ENCODE measurements at places on chromosomes 7 and 10.

GRCh38 chr7:134613623-134614347, 32.9 kb upstream of the BPGM start:
- DNase-seq: no peak

- DNase-seq: no peak
Measured at GRCh38 chr10:113480081-113480360, 72.8 kb upstream of the HABP2 start.

DNA sequence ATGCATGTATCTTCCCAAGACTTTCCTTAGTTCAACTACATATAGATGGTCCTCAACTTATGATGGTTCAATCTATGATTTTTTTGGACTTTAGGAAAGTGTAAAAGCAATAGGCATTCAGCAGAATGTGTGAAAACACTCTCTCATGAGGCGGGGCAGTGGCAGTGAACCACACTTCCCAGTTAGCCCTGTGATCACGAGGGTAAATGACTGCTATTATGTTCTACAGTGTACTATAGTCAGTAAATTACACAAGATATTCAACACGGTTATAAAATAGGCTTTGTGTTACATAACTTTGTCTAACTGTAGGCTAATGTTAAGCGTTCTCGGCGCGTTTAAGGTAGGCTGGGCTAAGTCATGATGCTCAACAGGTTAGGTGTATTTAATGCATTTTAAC, 169.3 kb downstream of the AMPH start:
- no peak for DNase-seq

- no peak for DNase-seq
Measured at GRCh38 chr10:43070121-43071085, 6.5 kb upstream of the RET start.

DNA sequence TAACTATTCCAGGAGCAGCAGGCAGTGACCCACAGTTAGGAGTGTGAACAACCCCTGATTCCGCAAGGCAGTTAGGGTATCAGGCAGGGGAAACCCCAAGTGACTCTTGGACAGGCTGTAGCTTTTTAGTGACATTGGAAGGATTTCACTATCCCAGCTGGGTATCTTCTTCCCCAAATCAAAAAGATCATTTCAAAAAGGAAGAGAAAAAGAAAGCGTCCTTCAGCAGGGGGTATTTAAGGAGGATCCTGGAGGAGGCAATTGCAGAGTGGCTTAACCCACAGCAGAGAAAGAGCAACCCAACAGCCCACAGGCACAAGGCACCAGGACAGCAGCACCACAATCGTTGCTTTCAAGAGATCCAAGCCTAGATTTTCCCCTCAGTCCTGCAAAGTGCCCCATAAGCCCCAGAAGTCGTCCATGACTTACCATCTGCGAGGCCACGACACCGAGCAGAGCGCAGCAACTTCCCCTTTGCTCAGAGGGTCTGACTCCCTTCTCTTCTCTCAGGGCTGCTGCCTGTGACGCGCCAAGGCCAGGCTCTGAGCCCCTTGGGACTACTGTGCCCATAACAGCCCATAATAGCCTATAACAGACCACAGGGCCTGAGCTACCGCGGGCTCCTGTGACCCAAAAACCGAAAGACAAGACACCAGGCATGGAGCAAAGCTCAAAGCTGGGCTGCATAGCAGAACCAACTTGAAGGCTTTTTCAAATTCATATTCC, 19.8 kb downstream of the PIK3AP1 start:
- no peak for DNase-seq

DNA sequence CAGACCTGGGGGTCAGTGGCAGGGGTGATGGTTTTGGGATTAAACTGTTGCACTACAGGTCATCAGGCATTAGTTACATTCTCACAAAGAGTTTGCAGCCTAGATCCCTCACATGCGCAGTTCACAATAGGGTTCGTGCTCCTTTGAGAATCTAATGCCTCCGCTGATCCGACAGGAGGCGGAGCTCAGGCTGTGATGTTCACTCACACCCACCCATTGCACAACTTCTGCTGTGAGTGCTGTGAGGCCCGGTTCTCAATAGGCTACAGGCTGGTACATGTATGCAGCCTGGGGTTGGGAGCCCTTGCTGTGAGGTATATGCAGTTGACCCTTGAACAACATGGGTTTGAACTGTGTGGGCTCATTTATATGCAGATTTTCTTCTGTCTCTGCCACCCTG, 416.4 kb downstream of the GFRA1 start:
- no peak for DNase-seq

DNA sequence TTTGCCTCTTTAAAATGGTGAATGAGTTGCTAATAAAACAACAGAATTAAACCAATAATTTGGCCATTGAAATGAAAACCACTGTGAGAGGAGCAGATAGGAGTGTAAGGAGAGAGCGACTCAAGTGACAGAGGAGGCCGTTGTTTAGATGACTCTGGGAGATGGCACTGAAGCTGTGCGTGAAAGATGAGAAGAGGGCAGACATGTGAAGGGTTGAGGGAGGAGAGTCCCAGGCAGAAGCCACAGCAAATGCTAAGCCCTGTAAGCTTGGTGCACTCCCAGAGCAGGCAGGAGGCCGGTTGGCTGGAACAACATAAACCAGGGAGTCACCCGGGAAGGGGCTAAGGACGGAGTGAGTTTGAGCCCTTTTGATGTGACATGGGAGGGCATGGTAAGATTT, 814 bp upstream of the OPALIN start:
- no peak for DNase-seq

- DNase-seq: no peak
Measured at GRCh38 chr7:159088016-159088865, 56.4 kb downstream of the VIPR2 start.

GRCh38 chr10:123145542-123146012, 2.4 kb upstream of the HMX2 start:
- no peak for DNase-seq

Measured in NCI-H774 (cell line).